Retinal pigment epithelial cell (primary cell): ENCODE measurements at places on chromosomes 5 and 9.

DNA sequence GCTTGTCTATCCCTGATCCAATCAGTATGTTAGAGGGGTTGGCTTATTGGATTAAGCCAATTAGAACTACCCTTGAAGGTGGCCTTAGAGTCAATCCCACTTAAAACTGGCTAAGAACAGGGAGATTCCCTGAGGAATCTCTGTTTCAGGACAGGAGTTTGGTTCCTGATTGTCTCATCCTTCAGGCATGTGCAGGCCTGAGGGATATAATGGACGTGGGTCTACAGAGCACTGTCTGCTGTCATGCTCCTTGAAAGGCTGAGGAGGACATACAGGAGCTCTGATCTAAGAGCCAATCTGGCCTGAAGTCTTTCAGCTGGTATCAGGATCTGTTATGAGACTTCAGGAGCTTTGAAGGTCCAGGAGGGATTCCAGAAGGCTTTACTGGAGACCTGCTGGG is 36.2 kb upstream of the PRXL2C start:
- no peak for DNase-seq

DNA sequence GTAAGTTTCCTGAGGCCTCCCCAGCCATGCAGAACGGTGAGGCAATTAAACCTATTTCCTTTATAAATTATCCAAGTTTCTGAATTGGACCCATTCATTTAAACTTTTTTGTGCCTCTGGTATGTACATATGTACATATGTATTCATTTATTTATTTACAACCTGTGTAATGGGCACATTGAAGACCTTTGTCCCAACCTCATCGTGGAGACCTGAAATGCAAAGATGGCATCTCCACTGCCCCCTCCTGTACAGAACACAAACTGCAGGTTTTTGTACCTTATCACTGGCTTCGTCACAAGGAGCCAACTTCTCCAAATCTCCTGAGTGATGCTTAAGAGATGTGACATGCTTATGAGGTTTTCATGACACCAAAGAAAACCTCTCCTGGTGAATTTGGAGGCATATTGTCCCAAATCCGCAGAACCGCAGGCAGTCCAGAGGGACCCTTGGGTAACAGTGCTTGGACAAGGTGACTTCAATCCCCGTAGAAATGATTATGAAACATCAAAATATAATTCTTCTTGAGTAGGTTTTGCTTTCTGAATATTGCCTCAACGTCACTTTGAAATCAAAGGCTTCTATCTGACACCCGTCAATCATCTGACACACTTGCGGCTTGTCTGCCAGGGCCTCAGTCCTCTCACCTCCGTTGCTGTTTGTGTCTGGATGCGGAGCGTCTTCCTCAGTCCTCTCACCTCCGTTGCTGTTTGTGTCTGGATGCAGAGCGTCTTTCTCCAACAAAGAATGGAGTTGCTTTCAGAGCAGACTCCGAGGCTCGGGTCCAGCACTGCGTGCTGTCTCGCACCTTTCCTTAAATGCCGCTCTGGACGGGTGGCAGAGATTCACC is 135.0 kb upstream of the IRX4 start:
- no peak for DNase-seq

- no peak for DNase-seq
Measured at GRCh38 chr9:94696545-94696944, 30.0 kb upstream of the AOPEP start.

- DNase-seq = no peak
Measured at GRCh38 chr9:88800329-88800682, 191.0 kb upstream of the S1PR3 start.

GRCh38 chr5:137199966-137200365 is 299.2 kb downstream of the SPOCK1 start:
- DNase-seq = no peak

- DNase-seq = no peak
Measured at GRCh38 chr9:88645172-88645878, 110.3 kb downstream of the NXNL2 start.

GRCh38 chr9:80841888-80842287 is 847.5 kb downstream of the TLE1 start:
- DNase-seq = no peak

DNA sequence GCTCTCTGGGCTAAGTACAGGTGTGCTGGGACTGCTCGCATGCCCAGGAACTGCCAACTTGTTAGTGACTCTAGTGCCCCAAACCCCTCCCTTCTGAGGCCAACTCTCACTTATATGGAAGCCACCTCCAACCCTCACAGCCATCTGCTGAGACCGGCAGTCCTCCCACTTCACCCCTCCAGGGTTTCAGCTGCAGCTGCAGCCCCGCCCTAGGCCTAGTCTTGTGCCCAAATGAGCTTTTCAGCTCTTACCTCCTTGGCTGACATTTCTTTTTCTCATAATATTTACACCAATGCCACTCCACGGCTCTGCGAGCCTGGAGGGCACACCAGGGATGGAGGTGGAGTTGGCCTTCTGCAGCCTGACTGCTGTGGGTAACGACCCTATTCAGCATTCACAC is 166.6 kb downstream of the ROR2 start:
- no peak for DNase-seq

DNA sequence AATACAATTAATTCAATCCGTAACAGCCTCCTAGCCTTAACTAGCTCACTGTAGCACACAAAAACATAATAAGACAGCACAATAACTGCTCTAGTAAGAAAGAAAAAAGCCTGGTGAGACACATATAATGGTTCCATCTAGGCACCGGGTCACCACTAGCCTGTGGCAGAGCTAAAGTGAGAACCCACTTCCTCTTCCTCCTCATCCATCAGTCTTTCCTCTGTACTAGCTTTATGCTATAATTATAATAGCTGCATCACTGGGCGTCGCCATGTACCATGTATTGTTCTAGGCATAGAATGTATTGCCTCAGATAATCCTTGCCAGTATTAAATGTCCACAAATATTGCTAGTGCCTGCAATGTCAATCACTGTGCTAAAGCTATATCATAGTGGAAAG is 23.1 kb downstream of the ADRB2 start:
- DNase-seq = no peak

GRCh38 chr9:137411645-137412380 is 11.1 kb downstream of the EXD3 start:
- DNase-seq = peak; percentile 74

DNA sequence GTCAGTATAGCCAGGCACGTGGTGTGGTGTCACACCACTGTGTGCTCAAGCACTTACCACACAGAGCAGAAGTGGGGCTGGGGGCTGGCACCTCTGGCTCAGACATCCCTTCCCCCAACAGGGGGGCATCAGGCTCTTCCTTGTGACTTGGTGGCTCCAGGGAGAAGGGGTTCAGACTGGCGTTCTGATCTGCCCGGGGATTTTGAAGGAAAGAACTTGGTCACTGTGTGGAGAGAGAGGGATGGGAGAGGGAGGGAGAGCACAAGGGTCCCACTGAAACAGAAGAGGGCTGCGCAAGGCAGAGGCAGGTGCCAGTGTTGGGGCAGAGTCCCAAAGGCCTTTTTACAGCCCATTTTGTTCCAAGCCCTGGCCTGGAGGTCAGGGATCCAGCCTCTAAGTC is 109.7 kb upstream of the ALDH1B1 start:
- DNase-seq = no peak

DNA sequence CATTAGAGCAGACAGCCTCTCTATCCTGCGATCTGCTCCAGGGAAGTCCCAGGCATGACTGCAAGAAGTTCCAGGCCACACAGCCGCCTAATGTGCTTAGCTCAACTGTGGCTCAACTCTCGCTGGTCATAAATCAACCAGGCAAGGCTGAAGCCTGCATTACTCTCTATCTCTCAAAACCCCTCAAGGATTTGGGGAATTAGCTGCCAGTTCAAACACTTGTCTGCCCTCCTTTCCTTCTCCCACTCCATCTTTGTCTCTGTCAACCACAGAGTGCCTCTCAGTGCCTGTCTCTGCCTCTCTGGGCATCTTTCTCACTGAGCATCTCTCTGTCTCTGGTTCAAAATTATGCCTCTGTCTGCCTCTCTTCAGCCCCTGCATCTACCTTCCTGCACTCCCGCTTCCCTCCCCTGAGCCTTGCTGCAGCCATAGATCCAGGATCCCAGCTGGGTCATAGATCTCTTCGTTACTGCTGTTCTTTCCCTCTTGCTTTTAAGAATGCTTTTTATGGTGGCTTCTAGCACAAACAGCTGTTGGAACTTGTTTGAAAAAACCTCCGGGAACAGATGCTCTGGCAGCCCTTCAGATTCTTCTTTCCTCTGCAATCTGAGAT is 27.9 kb upstream of the GALNT10 start:
- no peak for DNase-seq

GRCh38 chr9:108477529-108478006 is 378.2 kb downstream of the ACTL7B start:
- DNase-seq = peak; percentile 61

DNA sequence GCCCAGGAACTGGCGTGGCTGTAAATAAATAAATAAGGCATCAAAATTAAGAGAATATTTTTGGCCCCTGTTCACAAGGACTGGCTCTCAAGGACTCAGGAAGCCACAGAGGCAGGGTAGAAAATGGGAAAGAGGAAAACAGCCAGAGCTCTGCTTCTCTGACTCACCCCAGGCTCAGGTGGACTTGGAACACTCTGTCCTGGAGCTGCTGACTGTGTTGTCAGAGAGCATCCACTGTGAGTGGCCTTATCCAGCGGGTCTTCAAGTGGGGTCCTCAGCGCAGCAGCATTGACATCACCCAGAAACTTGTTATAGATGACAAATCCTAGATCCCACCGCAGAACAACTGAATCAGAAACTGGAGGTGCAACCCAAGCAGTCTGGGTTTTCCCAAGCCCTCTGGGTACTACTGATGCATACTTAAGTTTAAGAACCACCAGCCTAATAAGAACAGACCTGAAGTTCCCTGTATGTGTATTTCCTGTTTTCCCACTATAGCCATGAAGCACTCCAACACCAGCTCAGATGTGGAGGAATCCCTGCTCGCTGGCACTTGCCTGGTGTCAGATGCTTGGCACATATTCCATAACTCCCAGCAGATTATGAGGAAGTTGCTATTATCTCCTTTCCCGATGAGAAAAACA is 20.5 kb downstream of the ADRA1B start:
- DNase-seq = no peak

- no peak for DNase-seq
Measured at GRCh38 chr5:16935231-16936149, 598 bp downstream of the MYO10 start.

DNA sequence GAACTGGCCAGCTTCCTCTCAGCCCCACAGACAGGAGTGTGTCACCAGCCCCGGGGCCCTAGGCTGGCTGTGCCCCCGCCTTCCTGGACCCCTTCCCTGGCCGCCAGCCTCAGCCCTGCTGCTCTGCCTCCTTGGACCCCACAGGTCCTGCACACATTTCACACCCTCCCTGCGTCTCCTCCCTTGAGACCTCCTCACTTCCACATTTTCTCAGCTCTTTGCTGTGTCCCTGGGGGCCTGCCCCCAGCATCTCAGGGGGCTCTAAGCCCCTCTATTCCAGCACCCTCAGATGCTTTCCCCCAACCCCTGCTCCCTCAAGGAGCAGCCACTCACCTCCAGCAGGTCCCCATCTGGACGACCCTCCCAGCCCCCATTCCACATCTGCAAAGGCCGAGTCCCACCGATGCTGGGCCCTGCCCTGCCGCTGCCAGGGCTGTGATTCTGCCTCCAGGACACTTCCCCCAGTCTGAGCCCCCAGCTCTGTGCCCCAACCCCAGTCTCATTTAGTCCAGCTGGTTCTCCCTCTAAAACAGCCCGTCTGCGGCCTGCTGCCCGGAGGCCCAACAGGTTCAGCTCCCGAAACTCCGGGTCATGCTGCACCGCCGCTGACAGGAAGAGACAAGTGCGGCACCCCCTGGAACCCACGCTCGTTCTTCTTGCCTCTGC is 4.2 kb downstream of the SLC34A3 start:
- DNase-seq = no peak

- no peak for DNase-seq
Measured at GRCh38 chr5:1792842-1793266, 6.8 kb downstream of the MRPL36 start.

GRCh38 chr5:2185646-2186471 is 303.1 kb upstream of the IRX4 start:
- no peak for DNase-seq

DNA sequence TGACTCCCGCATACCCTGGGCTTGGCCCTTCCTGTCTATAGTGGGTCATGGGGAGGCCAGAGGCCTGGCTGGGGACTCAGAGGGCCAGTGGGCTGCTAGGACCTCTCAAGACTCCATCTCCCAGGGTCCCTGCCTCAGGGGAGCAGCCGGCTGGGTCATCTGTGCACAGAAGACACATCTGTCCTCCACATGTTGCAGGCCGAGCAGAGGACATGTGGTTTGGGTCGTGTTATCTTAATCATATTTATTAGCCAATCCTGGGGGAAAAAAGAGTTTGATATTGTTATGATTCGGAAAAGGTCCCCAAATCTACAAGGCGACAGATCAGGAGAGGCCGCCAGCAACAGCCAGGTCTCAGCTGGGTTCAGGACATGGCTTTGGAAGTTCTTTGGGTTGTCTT is 14.4 kb downstream of the LMX1B start:
- no peak for DNase-seq

DNA sequence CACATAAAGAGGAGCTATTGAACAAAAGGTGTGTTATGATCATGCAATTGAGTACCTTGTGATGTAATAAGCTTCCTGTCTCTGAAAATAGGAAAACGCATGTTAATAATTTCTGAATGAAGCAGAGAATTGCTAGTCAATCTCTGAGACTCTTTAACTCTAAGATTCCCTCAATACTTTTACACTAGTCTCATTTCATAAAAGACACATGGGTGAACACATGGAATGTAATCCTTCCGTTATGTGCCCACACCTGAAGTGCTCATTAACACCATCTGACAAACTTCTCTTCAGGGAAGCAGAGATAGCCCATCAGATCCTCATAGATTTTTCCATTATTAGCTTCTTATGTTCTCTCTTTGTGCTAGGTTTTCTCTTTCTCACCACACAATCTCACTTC is 182.4 kb downstream of the TLR4 start:
- DNase-seq = no peak

GRCh38 chr5:120591911-120592310 is 127.8 kb downstream of the PRR16 start:
- no peak for DNase-seq

DNA sequence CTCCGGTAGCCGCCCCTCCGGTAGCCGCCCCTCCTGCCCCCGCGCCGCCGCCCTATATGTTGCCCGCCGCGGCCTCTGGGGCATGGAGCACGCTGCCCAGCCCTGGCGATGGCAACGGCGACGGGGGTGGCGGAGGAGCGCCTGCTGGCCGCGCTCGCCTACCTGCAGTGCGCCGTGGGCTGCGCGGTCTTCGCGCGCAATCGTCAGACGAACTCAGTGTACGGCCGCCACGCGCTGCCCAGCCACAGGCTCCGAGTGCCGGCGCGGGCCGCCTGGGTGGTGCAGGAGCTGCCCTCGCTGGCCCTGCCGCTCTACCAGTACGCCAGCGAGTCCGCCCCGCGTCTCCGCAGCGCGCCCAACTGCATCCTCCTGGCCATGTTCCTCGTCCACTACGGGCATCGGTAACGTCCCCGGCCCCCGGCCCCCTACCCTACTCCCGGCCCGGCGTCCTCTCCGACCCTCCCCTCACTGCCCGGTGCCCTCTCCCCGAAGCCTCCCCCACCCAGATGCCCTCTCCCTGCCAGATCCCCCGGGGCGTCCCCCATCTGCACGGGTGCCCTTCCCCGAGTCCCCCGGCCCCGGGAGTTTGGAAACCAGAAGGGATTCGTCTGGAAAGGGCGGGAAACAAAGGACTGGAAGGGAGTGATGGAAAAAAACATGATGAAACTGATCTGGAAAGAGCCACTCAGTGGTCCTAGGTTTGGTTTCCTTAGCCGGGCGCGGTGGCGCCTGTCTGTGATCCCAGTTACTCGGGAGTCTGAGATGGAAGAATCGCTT is 417 bp downstream of the SRD5A1 start:
- DNase-seq = no peak
